T-helper 2 cell treated with Interferon-gamma antibody and Interleukin-4, amounts not matched to agents 5 μg/mL and 100 μg/mL, for 36 hours (primary cell): ENCODE measurements at places on chromosomes 16 and 17.

DNA sequence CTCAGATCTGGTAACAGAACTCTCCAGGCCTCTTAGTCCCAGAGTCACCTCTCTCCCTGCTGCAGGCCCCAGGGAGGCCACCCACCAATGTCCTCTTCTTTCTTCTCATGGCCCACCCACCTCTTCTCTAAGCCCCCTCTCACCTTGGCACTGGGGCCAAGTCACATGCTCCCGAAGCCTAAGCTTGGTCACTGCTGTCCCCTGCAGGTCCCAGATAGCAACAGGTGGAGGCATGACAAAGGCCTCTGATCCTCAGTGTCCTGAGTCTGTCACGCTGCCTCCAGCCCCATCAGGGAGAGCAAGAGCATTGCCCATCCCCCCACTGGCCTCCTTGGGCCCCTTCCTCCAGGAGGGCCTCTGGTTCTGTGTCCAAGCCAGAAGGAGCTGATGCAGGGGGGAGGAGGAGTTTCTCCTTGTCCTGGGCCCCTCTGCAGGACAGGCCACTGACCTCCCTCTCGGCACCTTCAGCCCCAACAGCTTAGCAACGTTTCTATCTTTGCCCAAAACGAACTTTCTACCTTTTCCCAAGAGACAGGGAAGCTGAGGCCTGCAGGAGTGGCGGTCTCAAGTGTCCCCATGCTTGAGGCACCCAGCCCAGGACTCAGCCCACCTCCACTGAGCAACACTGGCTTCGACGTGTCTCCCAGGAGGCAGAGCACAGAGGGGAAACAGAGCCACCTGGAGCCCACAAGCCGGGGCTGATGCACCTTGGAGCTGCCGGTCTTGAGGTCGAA lies 8.6 kb downstream of the P2RX1 start:
- DNase-seq, result no peak

GRCh38 chr17:13395346-13395745 lies 206.4 kb downstream of the HS3ST3A1 start:
- no peak for DNase-seq

GRCh38 chr17:42233156-42233555 lies 38.9 kb upstream of the GHDC start:
- DNase-seq, result no peak

DNA sequence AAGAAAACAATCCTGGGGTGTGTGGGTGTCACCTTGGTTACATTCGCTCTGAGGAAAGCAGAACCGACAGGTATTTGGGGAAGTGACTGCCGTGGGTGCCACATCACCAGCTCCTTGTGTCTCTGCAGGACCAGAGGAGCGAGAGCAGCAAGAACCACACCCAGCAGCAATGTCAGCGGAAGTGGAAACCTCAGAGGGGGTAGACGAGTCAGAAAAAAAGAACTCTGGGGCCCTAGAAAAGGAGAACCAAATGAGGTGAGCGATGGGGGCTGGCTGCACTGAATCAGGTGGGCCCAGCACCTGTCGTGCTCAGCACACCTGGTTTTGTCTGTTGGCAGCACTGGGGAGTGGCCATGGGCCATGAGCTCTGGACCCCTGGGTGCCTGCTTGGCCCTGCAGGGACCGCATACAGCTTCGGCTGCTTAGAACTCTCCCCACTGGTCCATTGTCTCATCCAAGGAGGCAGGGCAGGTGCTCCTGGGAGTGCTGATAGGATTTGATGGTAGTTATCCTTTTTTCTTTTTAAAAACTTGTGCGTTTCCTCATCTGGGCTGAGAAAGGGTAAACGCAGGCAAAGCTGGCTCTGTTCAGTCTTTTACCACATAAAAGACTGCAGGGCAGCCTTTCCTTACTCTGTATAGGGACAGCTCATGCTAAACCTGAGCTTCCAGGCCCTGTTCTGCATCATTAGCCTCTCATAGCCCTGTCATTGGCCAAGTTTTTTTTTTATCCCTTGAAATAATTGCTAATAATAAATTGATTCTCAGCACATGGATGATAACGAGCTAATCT lies 29.4 kb downstream of the HMOX2 start:
- DNase-seq, result peak; percentile 63

DNA sequence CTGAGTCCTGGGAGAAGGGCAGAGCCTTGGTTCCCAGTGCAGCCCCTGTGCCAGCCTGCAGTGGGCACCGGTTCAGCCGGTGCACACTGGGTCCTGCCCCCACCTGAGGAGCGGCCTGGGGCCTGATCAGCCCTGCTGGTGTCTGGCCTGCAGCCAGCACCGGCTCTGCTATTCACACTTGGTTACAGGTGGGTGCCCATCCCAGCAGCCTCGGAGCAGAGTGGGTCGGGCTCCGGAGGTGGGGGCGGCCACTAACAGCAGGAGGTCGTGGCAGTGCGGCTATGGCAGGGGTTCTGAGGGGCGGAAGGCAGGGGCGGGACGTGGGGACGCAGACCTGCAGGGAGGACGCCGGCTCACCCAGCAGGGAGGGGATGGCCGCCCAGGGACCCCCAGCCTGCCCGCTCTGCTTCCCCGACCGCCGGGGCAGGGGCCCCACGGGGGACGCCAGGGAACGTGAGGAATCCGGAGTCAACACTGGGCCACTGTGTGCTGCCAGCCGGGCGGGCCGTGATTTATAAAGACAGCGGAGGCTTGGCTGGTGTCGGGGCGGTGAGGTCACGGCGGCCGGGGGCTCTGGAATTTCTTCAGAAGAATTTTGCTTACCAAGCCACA lies 20.3 kb downstream of the METRNL start:
- DNase-seq, result no peak

GRCh38 chr16:21590796-21591195 lies 8.6 kb upstream of the METTL9 start:
- DNase-seq, result no peak

GRCh38 chr17:65918916-65919315 lies 273.0 kb downstream of the CEP112 start:
- DNase-seq, result no peak

DNA sequence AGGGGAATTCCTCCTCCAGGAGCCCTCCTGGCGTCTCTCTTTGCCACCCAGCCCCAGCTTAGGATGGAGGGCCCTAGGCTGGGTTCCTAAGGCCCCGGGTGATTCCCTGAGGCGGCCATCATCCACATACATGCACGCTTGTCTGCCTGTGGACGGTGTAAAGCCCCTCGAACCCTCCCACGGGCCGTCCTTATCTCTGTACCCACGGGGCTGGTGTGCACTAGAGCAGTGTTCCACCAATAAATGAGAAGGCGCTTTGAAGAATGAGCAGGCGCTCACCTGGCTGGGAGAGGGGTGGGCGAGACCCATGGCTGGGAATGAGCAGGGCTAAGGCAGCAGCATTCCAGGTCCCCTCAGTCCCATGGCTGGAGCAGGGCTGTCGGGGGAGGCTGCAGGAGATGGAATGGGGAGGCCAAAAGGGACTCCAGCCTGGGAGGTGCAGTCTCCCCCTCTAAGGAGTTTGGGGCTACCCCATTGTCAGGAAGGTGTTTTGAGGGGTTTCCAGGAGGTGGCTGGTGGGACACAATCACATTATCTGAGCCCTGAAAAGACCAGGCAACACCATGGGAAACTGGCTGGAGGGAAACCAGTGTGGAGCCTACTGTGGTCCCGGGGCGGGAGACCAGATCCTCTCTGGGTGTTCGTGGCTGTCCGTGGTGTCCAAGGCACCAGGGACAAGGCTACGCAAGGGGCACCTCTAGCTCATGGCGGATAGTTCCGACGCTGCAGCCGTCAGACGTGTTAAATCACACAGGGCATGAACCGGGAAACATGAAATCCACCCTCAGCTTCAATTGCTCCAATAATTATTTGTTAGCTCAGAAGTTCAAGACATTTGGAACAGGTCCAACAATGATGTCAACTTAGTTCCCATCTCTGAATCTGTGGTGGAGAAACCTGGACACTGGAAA lies 87.5 kb upstream of the DNAH17 start:
- no peak for DNase-seq

DNA sequence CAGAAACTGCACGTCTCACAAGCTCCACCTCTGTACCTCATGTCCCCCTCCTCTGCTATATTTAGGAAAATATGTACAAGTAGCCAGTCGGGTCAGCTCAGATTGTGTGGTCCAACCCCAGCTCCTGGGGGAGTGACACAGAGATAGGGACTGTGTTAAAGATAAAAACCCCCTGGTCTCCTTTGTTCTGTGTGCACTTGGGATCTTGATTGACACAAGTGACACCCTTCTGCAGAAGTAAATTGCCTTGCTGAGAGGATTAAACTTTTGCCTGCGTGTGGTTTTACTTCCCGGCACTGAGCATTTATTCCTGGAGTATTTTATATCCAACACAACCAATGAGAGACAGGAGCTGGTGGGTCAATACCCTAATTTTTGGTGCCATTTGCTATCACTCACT lies 37.5 kb downstream of the TLE7 start:
- DNase-seq, result no peak

- no peak for DNase-seq
These were observed 3.4 kb upstream of the ACSF3 start for GRCh38 chr16:89090182-89090630.

GRCh38 chr16:65312071-65312470 lies 190.2 kb upstream of the CDH11 start:
- no peak for DNase-seq

DNA sequence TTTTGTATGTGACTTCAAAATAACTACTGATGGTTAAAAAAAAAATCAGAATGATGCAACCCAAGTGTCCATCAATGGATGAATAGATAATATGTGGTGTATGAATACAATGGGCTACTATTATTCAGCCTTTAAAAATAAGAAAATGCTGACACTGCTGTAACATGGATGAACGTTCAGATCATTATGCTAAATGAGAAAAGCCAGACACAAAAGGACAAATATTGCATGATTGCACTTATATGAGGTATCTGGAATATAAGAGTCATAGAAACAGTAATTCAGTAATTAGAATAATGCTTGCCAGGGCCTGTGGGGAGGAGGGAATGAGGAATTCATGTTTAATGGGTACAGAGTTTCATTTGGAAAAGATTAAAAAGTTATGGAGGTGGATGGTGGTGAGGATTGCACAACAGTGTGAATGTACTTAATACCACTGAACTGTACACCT lies 25.4 kb downstream of the TENT4B start:
- no peak for DNase-seq
